Astrocyte of the hippocampus (primary cell): ENCODE measurements at places on chromosomes 16 and 17.

- DNase-seq = peak; percentile 49
Measured at GRCh38 chr16:5885521-5885920, 787.9 kb upstream of the EEF2KMT start.

DNA sequence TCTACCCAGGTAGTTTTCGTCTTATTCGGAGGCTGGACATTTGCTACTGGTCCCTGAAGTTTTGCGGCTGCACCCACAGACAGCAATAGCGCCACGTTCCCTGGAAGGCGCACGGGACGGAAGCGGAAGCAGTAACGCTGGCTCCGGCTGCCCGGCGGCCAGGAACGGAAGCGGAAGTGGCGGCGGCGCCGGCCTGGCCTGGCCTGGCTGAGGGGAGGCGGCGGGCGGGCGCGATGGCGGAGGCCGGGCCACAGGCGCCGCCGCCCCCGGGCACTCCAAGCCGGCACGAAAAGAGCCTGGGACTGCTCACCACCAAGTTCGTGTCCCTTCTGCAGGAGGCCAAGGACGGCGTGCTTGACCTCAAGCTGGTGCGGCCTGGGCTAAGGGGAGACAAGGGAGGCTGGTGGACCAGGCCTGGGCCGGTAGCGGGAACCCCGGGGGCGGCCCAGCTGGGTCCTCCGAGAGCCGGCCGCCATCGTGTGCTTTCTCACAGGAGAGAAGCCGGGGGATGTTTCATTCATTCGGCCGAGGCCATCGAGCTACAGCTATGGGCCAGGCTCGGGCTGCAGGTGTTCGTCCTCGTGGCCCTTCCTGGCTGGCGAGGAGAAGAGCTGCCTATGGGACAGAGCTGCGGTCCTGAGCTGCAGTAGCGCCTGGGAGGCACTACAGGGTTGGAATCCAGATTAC is at the start of gene E2F4:
TSS of gene E2F4 (plus strand) at position 161 of the 687 bp plus-strand sequence. CDS start at position 234, 73 bp downstream.
- peak; percentile 97 for DNase-seq

DNA sequence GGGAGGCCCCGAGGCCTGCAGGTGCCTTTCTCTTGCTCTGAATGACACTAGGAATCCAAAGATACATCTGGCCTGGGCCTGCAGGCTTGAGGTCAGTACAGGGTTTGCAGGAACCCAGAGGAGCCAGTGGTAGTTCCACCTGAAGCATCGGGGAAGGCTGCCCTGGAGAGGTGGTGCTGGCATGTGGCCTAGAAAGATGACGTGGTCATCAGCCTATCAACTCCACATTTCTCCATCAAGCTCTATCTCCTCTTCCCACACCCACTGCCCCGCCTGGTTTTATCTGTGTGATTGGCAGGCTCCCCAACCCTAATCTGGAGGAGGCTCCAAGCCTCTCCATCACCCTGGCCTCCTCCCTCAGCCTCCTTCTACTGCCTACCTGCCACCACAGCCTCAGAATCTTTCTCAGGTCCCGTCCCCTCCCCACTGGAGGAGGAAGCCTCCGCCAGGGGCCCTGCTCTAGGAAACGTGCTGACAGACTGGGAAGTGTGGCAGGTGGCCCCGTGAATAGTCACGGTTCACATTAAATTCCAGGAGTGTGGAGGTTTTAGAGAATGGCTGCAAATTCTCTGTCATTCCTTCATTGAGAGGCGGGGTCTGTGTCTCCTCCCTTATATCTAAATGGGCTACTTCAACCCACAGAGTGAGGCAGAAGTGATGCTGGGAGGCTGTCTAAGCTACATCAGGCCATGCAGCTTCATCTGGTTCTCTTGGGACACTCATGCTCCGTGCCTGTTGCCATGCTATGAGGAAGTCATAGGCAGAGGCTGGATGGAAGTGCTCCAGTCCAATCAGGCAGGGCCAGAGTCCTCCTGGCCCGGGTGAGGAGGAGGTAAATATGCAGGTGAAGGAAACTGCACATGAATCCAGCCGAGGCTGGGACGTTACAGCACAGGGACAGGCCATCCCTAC is 11.4 kb upstream of the MAP2K3 start:
- no peak for DNase-seq

GRCh38 chr17:37405955-37406634 is 541 bp downstream of the ACACA start:
- no peak for DNase-seq

GRCh38 chr17:54745239-54745638 is 155.4 kb upstream of the TOM1L1 start:
- DNase-seq = no peak

GRCh38 chr16:84495506-84495905 is 9.0 kb downstream of the MEAK7 start:
- DNase-seq = no peak

DNA sequence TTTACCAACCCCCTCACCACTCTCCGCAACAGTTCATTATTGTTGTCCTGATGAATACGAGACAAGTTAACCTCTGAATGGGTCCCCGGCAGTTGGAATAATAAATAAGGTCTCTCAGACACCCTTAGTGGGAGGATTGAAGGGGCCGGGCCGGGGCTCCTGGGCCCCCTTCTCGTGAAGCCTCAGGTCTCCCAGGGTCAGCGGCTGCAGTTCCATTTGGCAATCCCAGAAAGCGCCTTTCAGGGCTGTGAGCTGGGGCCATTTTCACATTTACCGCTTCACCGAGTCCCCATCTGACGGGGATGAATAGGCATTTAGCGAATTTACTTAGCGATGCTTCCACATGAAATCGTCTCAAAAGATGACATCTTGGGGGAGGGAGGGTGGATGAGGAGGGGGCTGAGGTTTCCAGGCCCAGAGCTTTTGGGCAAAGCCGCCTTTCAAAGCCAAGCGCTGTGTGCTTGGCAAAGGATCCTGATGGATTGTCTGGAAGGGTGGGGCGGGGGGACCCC is 309.8 kb downstream of the XYLT1 start:
- DNase-seq = peak; percentile 7

GRCh38 chr16:58123896-58124600 is 5.1 kb downstream of the CFAP20 start:
- DNase-seq = no peak

DNA sequence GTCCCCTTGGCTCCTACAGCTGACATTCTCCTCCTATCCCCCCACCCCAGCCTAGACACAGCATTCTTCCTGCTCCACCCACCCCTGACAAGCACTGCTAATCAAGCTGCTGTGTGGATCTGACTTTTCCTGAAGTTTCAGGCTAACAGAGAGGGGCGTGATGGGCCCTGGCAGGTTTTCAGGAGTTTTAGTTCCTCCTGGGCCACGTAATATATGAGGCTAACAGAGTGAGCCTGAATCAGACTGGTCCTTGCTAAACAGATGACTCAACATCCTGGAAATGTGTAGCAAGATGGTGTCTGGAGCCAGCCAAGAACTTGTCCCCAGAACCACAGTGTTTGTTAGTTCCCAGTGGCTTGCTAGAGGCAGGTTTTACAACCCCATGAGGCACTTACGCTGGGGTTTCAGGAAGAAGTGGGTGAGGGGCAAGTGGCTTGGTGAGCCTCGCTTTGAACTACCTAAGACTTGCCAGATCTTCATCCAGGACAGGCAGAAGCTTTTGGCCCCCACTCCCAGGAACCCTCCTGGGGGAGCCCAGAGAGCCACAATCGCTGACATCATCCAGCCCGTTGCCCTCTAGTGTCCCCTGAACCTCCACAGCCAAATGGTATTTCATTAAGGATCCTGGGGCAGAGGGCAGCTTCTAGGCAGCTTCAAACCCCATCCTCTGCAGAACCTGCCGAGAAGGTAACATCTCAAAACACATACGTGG is 15.9 kb downstream of the TMEM92 start:
- peak; percentile 95 for DNase-seq

DNA sequence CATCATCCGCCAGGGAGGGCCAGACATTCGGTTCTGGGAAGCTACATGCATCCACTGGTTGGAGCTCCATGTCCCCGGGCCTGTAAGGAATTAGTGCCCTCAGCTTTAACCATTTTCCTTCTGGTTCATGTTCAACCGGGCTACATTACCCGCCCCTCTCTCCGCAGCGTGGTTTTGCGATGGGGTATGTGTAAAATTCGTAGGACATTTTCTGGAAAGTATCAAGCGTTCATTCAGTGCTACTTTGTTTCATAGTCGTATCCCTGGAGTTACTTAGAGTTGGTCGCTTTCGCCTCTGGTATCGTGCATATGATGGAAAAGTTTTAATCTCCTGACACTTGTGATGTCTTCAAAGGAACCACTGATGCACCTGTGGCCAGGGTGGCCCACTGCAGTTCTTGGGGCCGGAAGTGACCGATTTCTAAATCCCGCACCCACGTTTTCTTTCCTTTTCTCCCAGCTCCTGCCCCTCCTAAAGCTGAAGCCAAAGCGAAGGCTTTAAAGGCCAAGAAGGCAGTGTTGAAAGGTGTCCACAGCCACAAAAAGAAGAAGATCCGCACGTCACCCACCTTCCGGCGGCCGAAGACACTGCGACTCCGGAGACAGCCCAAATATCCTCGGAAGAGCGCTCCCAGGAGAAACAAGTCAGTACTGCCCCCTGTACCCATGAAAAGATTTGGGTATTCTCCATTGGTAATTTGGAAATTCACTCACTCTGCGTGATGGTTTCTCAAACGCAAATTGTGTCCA is 637 bp downstream of the RPL23A start:
- no peak for DNase-seq

DNA sequence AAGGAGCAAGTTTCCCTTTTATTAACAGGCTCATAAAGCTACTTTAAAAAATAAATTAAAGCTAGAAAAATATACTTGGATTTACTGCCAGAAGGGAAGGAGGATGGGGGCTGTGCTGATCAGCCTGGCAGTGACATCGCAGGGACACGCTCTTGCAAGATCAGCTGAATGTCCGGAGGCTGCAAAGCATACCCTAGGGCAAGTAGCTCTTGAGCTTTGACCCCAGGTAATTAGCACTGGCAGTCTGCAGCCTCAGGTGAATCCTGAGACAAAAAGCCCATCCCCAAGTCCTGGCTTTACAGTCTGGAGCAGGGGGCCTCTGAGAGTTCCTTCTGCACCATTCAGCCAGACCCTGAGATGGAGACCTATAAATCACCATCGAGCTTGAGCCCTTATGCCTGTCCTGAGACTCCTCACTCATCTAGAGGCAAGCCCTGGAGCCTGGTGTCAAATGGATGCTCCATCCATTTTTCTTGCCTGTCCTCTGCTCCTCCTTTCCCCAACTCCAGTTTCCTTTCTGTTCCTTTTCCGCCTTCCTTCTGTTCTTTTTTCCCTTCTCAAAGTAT is 131.7 kb downstream of the TMEM114 start:
- no peak for DNase-seq

- no peak for DNase-seq
Measured at GRCh38 chr17:21505819-21506815, 130.0 kb downstream of the KCNJ12 start.

- peak; percentile 78 for DNase-seq
Measured at GRCh38 chr17:4949321-4950074, 1.2 kb upstream of the PFN1 start.

- DNase-seq = peak; percentile 28
Measured at GRCh38 chr17:6796887-6797490, 21.0 kb downstream of the FBXO39 start.

GRCh38 chr17:70599198-70599597 is 429.9 kb downstream of the KCNJ2 start:
- DNase-seq = no peak

GRCh38 chr16:75379911-75380847 is 53.1 kb downstream of the CFDP1 start:
- no peak for DNase-seq

DNA sequence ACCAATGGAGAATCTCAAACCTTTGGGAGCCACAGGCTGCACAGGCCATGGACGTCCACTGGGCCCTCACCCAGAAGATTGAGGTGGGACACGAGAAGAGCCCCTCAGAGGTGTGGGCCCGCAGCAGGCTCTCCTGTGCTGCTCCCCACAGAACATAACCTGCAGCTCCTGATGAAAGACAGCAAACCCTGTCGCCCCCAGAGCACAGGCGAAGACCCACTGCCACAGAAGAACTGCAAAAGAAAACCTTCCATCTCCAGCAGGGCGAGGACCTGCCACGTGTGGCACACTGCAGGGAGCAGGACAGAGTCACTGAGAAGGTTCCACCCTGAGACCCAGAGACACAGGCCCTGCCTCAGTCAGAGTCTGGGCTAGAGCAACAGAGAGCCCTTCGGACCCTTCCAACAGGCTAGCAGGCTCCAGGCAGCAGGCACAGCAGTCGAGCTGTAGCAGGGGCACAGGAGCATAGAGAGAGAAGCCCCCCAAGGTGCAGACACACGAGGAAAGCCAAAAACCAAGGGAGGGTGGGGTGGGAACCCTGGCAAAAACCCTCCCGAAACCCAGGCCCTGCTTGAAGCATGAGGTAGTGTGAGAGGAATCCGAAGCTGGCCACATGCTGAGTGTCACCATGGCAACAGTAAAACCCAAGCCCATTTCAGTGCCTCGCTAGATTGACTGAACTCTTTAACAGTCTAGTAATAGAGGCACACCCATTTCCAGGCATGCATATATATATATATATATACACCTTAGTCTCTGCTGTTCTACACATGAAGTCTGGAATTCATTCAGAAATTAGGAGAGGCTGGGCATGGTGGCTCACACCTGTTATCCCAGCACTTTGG is 60.0 kb upstream of the CHMP6 start:
- peak; percentile 93 for DNase-seq

DNA sequence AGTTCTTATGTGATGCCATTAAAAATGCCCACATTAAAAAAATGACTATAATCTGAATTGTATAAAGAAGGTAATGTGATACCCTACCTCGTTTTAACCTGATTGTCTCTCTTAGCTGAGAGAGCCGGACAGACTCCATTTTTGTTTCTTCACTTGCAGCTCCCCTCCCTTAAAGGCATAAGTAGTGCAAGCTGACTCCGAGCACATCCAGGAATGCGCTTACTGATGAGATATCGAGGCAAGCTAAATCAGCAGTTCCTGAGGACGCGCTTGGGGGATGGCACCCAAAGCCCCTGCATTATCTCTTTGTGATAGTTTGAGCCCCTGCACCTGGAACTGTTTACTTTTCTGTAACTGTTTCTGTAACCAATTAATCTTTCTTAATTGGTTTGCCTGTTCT is 6.3 kb downstream of the KRT24 start:
- no peak for DNase-seq

DNA sequence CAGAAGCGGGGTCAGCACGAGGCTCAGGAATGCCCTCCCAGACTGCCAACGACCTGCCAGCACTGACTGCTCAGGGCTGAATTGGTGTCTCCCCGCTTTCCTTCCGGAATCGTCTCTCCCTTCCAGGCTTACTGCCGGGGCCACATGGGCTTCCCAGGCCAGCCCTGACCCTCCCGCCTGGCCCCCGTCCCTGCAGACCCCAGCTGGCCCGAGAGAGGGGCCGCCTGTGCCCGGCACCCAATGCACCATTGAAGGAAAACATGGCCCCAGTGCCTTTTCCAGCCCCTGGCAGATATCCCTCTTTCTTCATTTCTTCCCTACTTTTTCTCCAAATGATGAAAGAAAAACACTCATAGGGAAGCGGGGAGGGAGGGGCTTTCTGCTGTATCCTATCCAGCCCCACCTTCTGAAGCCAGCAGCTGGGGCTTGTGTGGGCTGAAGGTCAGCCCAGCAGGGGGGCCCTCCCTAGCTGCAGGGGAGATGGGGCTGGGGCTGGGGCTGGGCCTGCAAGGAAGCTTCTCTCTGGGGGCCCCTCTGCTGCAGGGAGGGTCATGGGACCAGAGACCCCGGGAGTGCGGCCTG is 25.9 kb downstream of the ZNF469 start:
- no peak for DNase-seq

DNA sequence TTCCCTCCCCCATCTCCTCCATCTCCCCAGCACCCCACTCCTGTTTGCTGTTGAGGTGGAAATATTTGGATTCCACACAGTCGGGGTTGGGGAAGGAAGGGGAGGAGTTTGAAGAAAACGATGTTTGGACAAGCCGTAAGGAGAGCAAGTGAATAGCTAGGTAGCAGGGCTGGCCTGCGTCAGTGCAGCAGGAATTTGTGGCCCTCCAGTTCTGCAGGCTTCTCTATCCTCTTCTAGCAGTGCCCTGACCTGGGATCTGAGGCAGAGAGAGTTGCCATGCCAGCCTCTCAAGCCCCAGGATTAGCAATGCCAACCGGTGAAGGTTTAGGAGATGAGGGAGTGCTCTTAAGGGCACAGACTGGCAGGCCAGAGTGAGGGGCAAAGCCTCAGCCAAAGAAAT is 12.5 kb downstream of the TLCD2 start:
- no peak for DNase-seq
